ENCODE measurements at places on chromosomes 16 and 17. TPM values are rescaled to one million over a fixed set of nuclear protein-coding genes. Genes with fewer than 3 reads are reported as not detected.

The OTOP3 gene
- not detected for total RNA-seq

DNA sequence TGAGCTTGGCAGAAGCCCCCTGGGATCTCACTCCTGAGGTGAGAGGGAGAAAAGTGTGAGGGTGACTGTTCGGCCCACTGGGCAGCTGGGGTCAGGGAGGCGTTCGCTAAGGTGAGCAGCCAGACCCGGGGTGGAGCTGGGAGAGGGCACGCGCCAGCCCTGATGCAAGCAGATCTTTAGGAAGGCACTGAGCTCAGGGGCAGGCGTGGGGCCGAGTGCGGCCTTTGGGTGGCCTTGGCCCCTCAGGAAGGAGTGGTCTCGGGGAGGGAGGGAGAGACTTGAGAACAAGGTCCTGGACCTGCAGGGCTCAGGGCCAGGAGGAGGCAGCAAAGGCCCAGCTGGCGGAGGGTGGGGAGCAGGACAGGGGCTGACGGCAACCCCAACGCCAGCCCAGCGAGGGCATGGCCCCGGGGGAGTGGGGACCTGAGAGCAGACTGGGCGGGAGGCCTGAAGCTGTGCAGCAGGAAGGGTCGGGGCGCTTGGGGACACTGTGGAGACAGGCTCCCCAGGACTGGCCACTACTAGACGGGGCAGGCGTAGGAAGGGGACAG is 14.5 kb upstream of the WDR45B start:
- peaks cover 4% of the 10 kb centered on the region for H3K4me1 ChIP-seq
- no peak overlapping the region for H3K4me3 ChIP-seq

DNA sequence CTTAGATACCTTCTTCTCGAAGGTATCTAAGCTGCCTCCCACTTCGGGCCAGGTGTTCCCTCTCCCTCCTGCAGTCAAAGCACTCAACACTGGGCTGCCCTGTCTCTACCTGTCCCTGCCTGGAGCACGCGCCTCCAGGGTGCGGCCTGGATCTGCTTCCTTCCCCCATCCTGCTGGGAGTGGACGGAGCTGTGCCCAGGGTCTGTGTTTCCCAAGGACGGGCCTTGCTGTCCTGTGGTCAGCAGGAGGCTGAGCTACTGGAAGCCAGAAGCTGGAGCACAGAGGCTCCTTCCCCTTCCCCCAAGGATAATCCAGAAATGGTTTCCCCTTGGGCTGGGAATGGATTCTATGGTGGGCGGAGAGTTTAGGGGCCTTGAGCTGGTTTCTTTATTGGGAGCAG is 16.7 kb downstream of the LLGL2 start:
- H3K4me3 ChIP-seq = no peak overlapping the region
- no peak for DNase-seq
- no peak overlapping the region for H3K27ac ChIP-seq
- H3K4me1 ChIP-seq = peaks cover 9% of the 10 kb centered on the region
- H3K36me3 ChIP-seq = no peaks in the 10 kb centered on the region

GRCh38 chr16:31451681-31452351 is 7.5 kb upstream of the ARMC5 start:
- DNase-seq = no peak
- peak overlapping the region; percentile 89 for H3K27ac ChIP-seq
- no peaks in the 10 kb centered on the region for H3K27me3 ChIP-seq
- peaks cover 34% of the 10 kb centered on the region for H3K4me1 ChIP-seq
